Bronchial smooth muscle cell (primary cell): ENCODE measurements at places on chromosomes 6 and 20. TPM values are rescaled to one million over a fixed set of nuclear protein-coding genes. Genes with fewer than 3 reads are reported as not detected.

Gene SMPDL3A
- total RNA-seq: 24.4 and 57.7 TPM in 2 replicates

Gene FAM83C
- total RNA-seq: not detected in 2 replicates

Gene SMPD2
- 8.6 and 8.8 TPM in 2 replicates for total RNA-seq

Gene LST1
- total RNA-seq: 0.09 and 0.32 TPM in 2 replicates

Gene FRS3
- 1.3 and 2.2 TPM in 2 replicates for total RNA-seq

Gene RTF2
- total RNA-seq: 93.4 and 99.8 TPM in 2 replicates

Gene RHAG
- under 0.01 TPM in 1 of 2 replicates, not detected in the other for total RNA-seq

Gene ACTL10
- total RNA-seq: 1.1 and 1.9 TPM in 2 replicates

Gene TRIM10
- total RNA-seq: under 0.01 TPM in 1 of 2 replicates, not detected in the other

Gene LIME1
- total RNA-seq: 2.4 and 3.0 TPM in 2 replicates

Gene MSH5
- 2.7 and 3.6 TPM in 2 replicates for total RNA-seq

Gene KCNK16
- total RNA-seq: not detected in 2 replicates

Gene CYP21A2
- under 0.01 TPM in 1 of 2 replicates, not detected in the other for total RNA-seq

Gene TTPAL
- 5.5 and 7.7 TPM in 2 replicates for total RNA-seq

Gene GATA5
- not detected in 2 replicates for total RNA-seq

Gene EDN1
- under 0.01 and 0.16 TPM in 2 replicates for total RNA-seq

Gene MEP1A
- not detected in 2 replicates for total RNA-seq

Gene RWDD2A
- total RNA-seq: 3.0 and 3.8 TPM in 2 replicates

Gene CLIC5
- not detected in 2 replicates for total RNA-seq

Gene CCM2L
- not detected in 2 replicates for total RNA-seq

Gene SLC22A7
- not detected in 2 replicates for total RNA-seq

Gene IL22RA2
- total RNA-seq: not detected in 2 replicates

Gene ECT2L
- total RNA-seq: 0.09 and 0.16 TPM in 2 replicates

Gene ZNF391
- 0.79 and 1.0 TPM in 2 replicates for total RNA-seq

Gene DOK5
- total RNA-seq: 21.8 and 26.8 TPM in 2 replicates

Gene C6orf132
- total RNA-seq: 0.63 TPM in 1 of 2 replicates, not detected in the other
